Omental fat pad (tissue), 4 donors: ENCODE measurements at places on chromosomes 7 and 10. TPM values are rescaled to one million over a fixed set of nuclear protein-coding genes. Genes with fewer than 3 reads are reported as not detected.

GRCh38 chr7:21167942-21168341 lies 259.9 kb upstream of the SP4 start:
- no peak for DNase-seq

GRCh38 chr10:11382187-11382586 lies 229.3 kb downstream of the USP6NL start:
- no peak for DNase-seq

GRCh38 chr10:112952282-112953173 lies 2.5 kb downstream of the TCF7L2 start:
- DNase-seq: no peak

GRCh38 chr10:113369365-113369694 lies 183.5 kb upstream of the HABP2 start:
- DNase-seq: no peak

DNA sequence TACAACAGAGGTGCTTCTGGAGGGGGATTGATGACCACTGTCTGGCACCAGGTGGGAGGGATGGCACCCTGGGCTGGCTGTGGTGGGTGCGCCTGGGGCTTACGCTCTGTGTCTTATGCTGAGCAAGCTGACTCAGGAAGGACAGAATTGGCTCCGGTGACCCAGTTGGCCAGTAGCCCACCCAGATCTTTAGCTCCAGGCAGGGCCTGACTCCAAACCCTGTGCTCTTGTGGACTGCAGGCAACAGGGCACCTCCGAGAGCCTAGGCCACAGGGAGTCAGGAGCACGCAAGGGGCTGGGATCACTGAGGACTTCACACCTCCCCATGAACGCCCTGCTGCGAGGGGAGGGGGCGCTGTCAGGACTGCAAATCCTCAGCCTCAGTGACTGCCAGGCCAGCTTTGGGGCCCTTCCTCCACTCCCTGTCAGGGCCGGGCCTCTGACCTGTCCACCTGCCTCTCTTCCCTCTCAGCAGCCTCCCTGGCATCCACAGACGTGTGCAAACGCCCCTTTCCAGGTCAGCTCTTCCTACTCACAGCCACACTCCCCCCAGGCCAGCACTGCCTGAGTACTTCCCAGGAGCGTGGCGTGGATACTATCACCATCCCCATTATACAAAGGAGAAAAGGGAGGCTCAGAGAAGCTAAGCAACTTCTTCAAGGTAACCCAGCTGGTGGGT lies 118.7 kb downstream of the SLIT1 start:
- DNase-seq: no peak

- DNase-seq: no peak
These were observed 658.6 kb downstream of the CCSER2 start for GRCh38 chr10:84987039-84987438.

GRCh38 chr7:135620980-135621850 lies 41.1 kb upstream of the STMP1 start:
- DNase-seq: no peak

DNA sequence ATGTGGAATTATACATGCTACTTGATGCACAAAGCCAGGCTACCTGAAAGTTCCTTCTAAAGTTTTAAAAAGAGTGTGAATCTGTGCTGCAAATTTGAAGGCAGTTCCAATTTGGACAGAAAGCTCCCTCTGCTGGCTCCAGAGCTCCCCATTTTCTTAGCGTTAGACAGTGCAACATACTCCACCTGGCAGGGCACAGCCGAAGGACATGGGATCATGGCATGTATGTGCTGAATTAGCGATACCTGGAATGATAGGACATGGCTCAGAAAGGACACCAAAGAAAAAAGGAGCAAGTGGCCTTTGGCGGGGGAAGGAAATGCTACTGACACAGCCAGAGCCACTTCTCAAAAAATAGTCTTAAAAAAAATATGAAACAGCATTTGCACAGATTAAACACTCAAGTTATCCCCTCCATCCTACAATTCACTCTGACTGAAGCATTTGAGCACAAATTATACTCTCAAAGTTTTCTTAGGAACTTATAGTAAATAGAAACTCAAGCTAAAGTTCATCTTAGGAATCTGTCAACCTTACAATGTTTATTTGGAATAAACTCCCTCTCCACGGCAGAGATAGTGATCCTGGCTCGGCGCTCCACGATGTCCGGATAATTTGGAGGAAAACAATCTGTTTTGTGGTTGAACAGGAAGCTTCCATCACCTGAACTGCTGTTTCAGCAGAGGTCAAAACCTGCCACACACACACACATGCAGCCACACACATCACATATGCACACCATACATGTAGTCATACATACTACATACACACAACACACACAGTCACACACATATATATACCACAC lies 80.0 kb downstream of the C7orf25 start:
- DNase-seq: no peak

DNA sequence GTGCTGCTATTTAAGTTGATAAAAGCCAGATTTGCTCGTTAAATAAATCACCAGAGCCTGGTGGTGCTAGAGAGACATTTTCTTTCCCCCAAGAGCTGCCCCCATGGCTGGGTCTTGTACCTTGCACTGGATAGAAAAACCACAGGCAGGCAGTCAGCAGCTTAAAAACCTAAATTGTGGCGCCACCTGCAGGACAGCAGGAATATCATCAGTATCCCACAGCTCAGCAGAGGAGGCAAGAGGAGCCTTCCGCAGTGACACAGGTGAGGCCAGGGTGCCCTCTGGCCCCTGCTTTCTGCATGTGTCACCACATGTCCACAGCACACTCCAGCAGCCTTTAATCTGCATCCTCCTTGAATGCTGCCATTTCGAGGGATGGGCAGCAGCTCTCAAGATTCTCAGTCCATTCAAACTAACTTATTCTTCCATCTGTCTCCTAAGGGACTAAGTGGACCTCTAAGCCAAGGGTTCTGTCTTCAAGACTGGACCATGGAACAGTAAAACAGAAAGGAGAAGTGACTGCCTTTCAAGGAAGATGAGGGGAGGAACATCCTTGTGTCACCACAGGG lies 4.5 kb upstream of the PLXNA4 start:
- no peak for DNase-seq

DNA sequence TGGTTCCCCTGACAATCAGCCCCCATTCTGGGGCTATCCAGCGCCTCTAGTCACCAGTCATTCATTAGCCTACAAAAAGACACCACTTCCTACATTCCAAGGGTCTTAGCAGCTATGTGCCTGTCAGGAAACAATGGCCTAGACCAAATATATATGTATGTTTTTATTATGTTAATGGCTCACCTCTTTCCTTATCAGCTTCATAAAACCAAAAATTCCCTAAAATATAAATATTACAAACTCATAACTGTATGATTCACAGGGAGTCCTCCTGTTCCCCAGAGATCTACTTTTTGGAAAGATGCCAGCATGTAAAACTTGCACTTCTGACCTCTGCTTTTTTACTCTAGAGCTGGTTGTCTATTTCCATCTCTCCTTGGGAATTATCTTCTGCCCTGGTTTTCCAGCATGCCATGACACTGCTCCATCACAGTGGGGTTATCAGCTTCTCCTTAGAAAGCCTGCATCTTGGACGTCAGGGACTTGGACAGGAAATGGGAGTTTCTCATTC lies 79.2 kb downstream of the ABCA13 start:
- DNase-seq: no peak

GRCh38 chr7:18971839-18972238 lies 145.6 kb downstream of the TWIST1 start:
- no peak for DNase-seq

DNA sequence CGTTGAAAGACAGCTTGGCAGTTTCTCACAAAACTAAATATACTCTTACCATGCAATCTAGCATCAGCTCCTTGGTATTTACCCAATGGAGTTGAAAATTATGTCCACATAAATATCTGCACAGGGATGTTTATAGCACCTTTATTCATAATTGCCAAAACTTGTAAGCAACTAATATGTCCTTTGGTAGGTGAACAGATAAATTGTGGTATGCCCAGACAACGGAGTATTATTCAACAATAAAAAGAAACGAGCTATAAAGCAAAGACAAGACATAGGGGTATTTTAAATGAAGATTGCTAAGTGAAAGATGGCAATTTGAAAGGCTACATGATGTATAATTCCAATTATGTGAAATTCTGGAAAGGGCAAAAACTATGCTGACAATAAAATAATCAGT lies 162.5 kb upstream of the PTN start:
- DNase-seq: no peak

- no peak for DNase-seq
These were observed 4.3 kb upstream of the JAKMIP3 start for GRCh38 chr10:132061465-132061864.

- no peak for DNase-seq
These were observed 698.2 kb upstream of the AUTS2 start for GRCh38 chr7:68900096-68900495.

GRCh38 chr10:45373576-45374349 lies at the start of gene ALOX5:
Gene ALOX5 (plus strand): TSS chr10:45374216. CDS start chr10:45374280, 64 bp downstream.
- DNase-seq: no peak

DNA sequence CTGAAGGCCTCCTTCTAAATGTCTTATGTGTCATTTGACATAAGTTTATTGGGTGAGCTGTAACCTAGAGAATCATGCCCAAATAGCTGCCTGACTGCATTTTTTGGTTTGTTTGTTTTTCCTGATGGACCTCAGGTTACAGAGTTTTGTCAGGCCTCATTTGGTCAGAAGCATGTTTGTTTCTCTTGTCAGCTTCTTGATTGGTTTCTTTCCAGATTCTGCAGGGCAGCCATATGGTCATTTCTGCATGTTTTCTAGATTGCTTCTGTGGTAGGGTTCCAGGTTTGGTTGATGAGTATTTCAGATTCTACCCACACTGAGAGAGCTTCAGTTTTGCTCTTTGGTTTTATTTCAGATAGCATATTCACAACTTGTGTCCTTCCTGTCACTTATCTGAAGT lies 28.0 kb downstream of the GLCCI1 start:
- DNase-seq: no peak

DNA sequence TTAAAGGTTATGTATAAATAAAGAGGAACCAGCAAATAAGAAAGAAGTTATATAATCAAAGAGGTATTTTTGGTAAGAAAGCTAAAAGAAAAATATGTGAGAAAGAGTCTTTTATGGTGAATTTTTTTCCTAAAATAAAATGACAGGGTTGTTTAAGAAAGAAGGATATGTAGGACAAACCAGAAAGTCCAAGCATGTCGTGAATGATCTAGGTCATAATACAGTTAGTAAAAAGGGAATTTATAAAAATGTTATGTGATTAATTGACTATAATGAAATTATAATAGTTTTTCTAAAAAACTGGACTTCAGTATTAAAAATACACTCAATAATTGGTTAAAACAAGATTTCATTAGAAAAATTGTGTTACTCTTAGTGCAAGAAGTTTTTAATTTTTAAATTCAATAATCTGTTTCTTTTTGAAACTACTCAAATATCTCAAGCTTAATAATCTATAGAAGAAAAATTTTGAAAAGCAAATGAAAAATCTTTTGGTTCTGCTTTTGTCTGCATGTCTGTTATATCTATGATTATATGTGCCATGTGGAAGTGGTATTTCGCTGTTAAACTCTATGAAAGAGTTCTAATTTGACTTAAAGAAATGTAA lies 23.3 kb downstream of the AVL9 start:
- no peak for DNase-seq

DNA sequence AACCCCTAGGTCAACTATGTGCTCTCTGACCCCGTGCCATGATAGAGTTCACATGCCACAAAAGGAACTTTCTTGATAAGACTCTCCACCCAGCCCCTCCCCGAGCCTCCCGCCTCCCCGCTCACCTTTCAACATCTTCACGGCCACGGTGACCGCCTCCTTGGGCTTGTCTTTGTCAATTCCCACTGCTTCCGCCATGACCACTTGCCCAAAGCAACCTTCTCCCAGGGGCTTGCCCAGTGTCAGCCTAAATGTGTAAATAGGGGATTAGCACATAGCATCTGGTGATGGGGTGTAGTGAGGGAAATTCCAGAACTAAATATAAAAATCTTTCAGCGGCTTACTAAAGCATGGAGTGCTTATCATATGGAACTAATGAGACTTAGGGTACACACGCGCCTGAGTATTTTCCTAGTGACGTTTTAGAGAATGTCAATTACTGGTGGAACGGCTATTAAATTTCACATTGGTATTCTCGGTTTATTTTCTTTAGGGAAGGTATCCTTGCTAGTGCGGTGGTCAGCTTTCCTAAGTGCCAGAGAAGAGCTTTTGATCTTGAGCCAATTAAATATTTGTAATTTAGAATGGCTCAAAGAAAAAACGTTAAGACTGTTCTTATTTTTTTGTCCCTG lies 97.4 kb downstream of the FGFR2 start:
- no peak for DNase-seq

- no peak for DNase-seq
These were observed 157.1 kb downstream of the CRPPA start for GRCh38 chr7:16264036-16264819.

GRCh38 chr7:95246831-95247370 lies 77.4 kb downstream of the PON1 start:
- no peak for DNase-seq

DNA sequence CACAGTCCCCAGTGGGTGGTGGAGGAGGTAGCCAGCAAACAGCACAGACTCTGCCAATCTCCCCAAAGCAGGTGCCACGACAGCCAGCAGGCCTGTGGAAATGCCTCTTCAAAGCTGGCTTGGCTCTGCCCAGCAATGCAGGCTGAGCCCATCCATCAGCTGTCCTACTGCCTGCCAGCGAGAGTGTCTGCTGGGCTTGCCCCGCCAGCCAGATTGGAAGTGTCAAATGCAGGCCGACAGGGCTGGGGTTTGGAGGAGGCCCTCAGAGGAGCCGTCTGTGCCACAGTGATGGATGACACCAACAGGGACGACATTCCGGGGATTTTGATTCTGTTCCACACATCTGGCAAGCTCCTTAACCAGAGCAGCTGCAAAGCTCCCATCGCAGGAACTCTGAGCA lies 16.7 kb downstream of the HABP2 start:
- no peak for DNase-seq

- DNase-seq: no peak
These were observed 110.8 kb downstream of the TMEM178B start for GRCh38 chr7:141184532-141185190.

DNA sequence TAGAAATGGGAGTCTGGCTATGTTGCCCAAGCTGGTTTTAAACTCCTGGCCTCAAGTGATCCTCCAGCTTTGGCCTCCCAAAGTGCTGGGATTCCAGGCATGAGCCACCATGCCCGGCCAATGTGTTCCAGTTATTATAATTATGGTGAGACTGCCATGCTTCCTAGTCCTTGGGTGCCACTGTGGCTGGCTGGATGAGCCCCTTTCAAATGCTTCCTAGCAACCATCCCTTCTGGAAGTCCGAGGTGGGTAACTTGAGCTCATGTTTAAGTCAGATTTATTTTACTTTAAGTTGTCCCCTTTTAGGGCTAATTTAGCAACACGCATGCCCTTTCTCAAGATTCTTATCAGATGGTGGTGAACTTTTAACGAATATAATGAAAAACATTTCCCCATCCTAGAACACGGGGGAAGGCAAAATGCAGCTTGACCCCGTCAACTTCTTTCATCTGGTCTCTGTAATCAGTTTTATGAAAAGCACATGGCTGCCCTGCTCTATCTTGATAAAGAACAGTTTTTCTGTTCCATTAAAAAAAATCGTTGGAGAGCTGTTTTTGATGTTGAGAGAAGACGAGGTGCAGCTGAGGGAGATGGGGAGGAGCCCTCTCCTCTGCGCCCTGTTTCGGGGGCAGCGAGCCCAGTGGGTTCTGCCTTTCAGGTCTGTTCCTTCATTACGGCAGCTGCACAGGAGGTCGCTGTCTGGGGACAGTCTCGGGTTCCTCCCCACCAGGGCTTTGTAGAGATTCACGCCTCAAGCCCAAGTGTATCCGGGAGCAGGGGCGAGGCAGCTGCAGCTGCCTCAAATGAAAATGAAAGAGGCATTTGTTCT lies 61.0 kb upstream of the MKI67 start:
- DNase-seq: no peak

Gene TECPR1
- 21.9 TPM for total RNA-seq

Gene GPNMB
- total RNA-seq: 294 TPM

Gene SLC26A5
- not detected for total RNA-seq

Gene ANXA8
- total RNA-seq: 1.3 TPM

Gene LIPK
- not detected for total RNA-seq

Gene OPN1SW
- total RNA-seq: not detected

Gene ZEB1
- total RNA-seq: 60.9 TPM

Gene TMEM229A
- not detected for total RNA-seq
